GOT3 (cell line): ENCODE measurements at places on chromosomes 16 and 17.

- DNase-seq, result no peak
These were observed 28.8 kb downstream of the CCL4 start for GRCh38 chr17:36132421-36132831.

GRCh38 chr17:39737206-39737759 lies 455 bp upstream of the GRB7 start:
- DNase-seq, result no peak

GRCh38 chr16:67884-68789 lies 4.3 kb downstream of the RHBDF1 start:
- no peak for DNase-seq

- DNase-seq, result peak; percentile 14
These were observed 4.5 kb downstream of the PRSS27 start for GRCh38 chr16:2715519-2715918.

DNA sequence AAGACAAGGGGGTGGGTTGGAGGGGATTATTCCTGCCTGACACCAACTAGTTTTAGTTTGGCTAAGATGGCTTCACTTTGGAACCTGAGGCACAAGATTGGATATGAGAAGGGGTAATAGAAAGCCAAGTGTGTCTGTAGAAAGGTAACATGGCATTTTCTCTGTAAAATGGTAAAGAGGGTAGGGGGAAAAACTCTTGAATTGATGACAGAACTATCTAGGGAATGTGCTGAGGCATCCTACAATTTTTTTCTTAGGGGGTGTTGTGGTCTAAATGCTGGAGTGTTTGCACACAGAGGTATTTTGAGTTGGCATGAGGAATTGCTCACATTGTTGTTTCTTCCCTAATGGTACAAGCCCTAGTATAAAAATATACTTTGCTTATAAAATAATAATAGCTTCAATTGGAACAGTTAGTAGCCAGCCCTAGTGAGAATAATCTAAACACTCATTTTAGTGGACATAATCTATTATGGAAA lies 25.8 kb downstream of the YPEL2 start:
- no peak for DNase-seq

GRCh38 chr17:61416540-61417363 lies 17.1 kb downstream of the TBX2 start:
- DNase-seq, result peak; percentile 39

- no peak for DNase-seq
These were observed 8.6 kb upstream of the UBE2I start for GRCh38 chr16:1300664-1301476.

- DNase-seq, result no peak
These were observed 9.4 kb downstream of the NPRL3 start for GRCh38 chr16:129075-129474.

DNA sequence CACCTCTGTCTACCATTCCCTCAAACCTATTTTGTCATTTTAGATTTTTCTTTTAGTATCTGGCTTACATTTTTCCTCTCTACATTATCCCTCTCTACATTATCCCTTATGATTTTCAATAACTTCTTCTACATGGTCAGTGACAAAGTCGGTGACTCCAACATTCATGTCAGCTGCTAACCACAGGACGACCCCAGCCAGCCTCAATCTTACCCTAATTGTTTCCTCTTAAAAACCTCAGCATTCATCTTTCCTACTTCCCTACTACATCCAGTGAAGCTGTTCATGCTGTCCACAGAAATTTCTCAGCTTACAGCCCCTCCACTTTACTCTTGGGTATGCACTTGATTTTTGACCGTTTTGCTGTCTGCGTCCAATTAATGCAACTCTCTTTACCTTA lies 8.3 kb downstream of the MYH10 start:
- no peak for DNase-seq

- no peak for DNase-seq
These were observed 488.9 kb downstream of the SHISA9 start for GRCh38 chr16:13390093-13390985.

GRCh38 chr16:49602201-49602975 lies 228.8 kb downstream of the C16orf78 start:
- no peak for DNase-seq

DNA sequence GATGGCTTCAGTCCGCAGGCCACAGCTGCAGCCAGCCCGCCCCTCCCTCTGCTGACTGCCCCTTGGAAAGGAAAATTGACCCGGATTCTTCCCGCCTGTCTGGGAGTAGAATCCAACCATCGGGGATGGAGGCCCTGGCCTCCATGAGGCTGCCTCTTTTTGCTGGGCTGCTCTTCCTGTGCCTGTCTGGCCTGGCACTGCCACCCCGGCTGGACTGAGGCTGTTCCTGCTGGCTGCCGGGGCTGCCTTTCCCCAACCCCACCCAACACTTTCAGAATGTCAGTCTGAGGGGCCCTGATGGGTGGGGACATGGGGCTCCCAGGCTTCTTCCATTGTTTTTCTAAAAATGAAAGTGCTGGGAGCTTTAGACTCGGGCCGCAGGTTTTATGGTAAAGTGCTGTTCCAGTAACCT lies 7.3 kb downstream of the BAHCC1 start:
- DNase-seq, result no peak

DNA sequence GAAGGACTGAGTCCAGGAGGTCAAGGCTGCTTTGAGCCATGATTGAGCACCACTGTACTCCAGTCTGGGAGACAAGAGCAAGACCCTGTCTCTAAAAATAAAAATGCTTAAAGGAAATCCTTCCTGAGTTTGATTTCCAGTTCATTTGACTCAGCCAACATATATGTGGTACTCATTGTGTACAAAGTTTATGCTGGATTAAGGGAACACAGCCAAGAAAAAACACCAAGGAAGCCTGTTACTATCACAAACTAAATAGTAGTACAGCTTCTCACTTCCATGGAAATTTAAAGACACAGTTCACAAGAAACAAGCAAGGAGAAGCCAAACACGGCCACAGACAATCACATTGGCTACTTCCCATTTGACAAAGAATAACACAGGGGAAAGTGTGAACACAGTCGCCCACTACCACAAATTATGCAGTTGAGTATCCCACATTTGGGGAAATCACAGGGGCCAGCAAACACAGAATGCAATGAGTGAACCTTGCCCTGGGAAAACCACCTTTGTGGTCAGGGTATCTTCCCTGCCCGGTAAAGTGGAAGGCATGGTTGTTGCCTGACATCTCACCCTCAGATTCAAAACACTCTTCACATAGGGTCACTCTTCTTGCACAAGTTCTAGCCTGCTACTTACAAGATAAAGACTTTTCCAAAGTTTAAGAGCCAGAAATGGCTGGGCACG lies 14.5 kb downstream of the TEX14 start:
- no peak for DNase-seq

DNA sequence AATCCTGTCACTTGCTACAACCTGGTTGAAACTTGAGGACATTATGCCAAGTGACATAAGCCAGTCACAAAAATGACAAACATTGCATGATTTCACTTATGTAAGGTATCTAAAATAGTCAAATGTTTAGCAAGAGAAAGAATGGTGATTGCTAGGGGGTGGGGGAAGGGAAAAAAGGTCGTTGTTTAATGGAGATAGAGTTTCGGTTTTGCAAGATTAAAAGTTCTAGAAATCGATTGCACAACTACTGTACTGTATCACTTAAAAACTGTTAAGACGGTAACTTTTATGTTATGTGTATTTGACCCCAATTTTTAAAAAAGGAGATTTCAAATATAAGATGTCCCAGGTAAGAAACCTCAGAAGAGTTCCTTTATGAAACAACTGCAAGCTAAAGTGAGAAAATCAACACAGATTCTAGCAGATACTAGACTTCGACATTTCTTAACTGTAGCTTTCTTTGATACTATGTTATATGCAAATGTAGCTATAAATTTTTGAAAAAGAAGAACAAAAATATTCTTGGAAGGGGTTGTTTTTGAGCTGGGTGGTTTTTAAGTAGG lies 5.9 kb downstream of the MEOX1 start:
- DNase-seq, result no peak

GRCh38 chr17:64320613-64321553 lies 57.8 kb upstream of the TEX2 start:
- DNase-seq, result peak; percentile 15

DNA sequence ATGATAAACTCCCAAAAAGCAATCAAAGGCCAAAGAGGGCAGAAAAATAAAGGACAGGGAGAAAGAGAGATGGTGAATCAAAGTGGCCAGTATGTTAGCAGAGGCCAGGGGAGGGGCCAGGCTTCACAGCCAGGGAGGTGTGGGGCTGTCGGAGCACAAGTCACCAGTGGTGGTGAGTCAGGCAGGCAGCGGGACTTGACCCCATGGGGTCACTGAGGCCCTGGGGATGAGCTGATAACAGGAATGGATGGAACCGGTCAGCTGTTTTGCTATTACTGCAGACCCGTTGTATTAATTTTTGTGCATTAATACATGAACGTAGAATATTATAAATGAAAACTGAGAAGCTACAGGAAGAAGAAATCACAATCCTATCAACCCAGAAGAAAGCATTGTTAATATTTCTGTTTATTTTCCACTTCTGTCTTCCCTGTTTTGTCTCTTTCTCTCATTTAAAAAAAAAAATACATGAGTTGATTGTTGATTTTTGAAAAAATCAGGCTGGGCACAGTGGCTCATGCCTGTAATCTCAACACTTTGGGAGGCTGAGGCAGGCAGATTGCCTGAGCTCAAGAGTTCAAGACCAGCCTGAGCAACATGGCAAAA lies 106.9 kb downstream of the SOCS1 start:
- no peak for DNase-seq

DNA sequence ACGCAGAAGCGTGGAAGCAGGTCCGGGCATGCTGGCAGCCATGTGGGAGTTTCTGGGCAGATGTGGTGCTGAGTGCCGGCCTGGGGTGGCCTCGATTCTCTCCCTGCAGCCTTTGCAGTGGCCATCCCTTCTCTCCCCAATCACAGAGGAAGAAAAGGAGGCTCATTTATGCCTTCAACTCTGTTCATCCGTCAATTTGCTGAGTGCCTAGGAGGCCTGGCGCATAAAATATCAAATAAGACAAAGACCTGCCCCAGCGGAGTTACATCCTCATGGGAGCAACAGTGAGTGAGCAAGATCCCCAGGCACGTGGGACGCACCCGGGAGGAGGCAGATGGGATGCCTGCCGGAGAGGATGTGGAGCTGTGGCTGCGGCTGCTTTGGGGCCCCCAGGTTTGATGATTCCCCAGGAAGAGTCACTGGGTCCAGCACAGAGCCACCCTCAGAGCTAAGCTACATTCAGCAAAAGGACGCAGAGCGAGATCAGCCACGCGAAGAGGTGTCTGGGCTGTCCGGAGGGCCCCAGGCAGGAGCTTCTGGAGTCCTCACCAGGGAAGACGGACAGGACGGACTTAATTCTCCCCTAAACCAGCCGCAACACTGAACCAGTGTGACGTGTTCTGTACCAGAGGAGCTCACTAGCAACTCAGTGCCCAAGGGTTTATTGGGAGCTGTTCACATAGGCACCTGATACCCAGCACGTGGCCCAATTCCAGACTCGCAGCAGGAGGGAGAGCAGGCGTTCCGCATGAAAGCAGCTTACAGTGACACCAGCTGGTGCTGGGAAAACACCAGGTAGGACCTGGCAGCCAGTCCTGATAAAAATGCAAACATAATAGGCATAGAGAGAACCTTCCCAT lies 11.3 kb downstream of the CA5A start:
- no peak for DNase-seq

- DNase-seq, result no peak
These were observed 15.5 kb downstream of the CPD start for GRCh38 chr17:30393911-30394867.

DNA sequence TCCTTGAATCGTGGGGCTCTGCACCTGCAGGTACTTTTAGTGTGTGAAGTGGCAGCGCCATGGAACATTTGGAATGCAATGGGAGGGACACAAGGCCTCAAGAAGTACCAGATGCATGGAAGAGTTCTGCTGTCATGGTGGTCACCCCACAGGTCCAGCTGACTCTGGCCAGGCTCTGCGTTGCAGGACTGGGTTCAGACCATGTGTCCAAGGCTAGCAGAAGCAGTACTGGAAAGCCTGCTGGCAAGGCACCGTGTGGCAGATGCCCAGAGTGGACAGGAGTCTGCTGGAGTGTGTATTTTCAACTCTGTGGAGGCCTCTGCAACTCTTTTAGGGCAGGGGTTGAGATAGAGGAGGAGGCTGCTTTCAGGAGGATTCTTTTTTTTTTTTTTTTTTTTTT lies 2.1 kb downstream of the PIPOX start:
- DNase-seq, result no peak

GRCh38 chr16:13492046-13492445 lies 427.9 kb upstream of the ERCC4 start:
- DNase-seq, result no peak

- DNase-seq, result no peak
These were observed 124.8 kb downstream of the MAP2K6 start for GRCh38 chr17:69539274-69539673.

- DNase-seq, result no peak
These were observed 49.7 kb downstream of the SNX20 start for GRCh38 chr16:50631249-50631984.

DNA sequence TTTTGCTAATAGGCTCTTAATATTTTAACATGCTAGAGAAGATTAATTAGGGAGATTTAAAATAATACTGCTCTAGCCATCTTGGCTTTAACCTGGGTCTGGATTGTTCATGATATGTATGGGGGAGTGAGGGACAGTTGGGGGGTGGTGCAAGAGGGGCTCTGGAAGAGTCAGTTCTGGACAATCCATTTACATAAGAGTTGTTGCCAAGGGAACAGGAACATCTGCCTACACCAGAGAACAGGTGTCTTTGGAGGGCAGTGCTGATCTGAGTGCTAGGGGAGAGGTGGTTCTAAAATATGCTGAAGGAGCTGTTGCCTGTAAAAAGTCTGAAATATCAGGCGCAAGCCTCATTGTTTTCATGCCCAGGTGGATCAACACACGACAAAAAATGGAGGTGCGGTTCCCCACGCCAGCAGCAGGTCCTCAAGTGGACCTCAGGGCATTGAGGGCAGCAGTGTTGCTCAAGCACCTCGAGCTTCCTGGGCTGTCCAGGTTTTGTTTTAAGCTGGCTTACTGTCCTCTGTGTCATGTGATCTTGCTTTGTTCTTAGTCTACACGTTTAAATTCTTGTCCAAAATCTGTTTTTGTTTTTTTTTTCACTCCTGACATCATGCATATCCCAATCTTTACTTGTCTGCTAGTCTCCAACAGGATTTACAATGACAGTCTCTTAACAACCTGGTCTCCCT lies 25.4 kb upstream of the WSB1 start:
- DNase-seq, result no peak

DNA sequence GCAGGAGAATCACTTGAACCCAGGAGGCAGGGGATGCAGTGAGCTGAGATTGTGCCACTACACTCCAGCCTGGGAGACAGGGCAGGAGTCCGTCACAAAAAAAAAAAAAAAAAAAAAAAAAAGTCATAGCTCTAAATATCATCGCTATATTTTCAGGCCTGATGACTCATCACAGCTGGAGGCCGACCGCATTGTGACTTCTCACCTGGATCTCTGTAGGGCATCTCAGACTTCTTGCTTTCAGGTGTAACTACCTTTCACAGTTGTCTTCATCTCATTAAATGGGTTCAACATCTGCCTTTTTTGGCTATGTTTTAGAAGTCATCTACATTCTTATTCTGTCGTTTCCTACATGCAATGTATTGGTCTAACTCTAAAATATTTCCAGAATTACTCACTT lies 353.1 kb upstream of the MON1B start:
- no peak for DNase-seq

DNA sequence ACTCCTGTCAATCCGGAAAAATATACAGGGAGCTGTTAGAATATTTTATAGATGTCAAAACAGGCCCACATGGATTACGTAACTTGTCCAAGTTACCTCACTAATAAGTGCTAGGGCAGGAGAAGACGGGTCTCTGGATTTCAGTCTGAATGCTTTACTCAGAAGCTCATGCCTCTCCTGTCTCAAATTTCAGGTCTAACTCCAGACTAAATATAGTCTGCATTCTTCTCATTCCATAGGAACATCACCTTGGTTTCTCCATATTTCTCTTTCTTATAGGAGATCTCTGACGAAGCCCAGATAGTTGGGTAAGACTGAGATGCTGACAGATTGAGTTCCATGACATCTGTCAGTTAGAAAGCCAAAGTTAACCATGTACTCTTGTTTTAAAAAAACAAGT lies 174.2 kb downstream of the STX8 start:
- no peak for DNase-seq
